Astrocyte (in vitro differentiated cells and primary cell): ENCODE measurements at places on chromosomes 7 and 10. TPM values are rescaled to one million over a fixed set of nuclear protein-coding genes. Genes with fewer than 3 reads are reported as not detected.

DNA sequence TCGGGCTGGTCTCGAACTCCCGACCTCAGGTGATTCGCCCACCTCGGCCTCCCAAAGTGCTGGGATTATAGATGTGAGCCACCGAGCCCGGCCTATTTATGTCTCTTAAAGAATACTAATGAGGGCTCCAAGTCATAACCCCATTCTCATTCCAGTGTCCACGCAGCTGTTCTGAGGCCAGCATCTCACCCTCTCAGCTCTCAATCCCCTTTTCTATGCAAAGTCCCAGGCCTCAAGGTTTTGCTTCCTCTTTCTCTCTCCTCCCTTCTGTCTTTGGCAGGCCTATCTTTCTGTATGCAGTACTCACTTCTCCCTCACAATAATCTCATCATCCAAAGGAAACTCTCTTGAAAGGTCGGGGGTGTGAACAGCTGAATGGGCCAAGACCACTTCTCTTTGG lies 28.0 kb upstream of the VSIR start:
- H3K4me1 ChIP-seq: no peaks in the 10 kb centered on the region
- peaks cover 15% of the 10 kb centered on the region for H3K27me3 ChIP-seq
- no peak overlapping the region for H3K27ac ChIP-seq
- no peak overlapping the region for H3K4me3 ChIP-seq
- H3K36me3 ChIP-seq: no peaks in the 10 kb centered on the region
- DNase-seq: no peak

DNA sequence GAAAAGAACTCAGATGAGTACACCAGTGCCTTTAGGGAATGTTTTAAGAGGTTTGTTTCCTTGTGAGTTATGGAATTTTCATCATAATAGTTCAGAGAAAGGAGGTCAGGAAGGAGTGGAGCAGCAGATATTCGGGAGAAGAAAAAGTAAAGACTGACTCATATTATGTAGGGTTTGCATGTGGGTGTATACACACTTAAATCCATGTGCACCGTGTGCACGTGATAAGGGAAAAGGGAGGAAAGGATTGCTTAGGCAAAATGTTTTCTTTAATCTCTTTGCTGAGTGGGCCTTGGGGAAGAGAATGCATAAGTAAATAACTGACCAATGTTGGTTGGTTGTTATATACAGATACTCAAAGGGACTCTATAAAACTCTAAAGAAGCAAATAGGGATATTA lies 30.2 kb downstream of the PLCE1 start:
- no peaks in the 10 kb centered on the region for H3K36me3 ChIP-seq
- peak; percentile 16 for DNase-seq
- no peak overlapping the region for H3K27ac ChIP-seq
- no peaks in the 10 kb centered on the region for H3K27me3 ChIP-seq
- H3K4me1 ChIP-seq: no peaks in the 10 kb centered on the region
- H3K4me3 ChIP-seq: no peak overlapping the region

GRCh38 chr10:99579971-99580370 lies 40.3 kb downstream of the SLC25A28 start:
- H3K4me3 ChIP-seq: no peak overlapping the region
- H3K36me3 ChIP-seq: no peaks in the 10 kb centered on the region
- peaks cover 10% of the 10 kb centered on the region for H3K27me3 ChIP-seq
- no peaks in the 10 kb centered on the region for H3K4me1 ChIP-seq
- H3K27ac ChIP-seq: no peak overlapping the region
- DNase-seq: no peak

DNA sequence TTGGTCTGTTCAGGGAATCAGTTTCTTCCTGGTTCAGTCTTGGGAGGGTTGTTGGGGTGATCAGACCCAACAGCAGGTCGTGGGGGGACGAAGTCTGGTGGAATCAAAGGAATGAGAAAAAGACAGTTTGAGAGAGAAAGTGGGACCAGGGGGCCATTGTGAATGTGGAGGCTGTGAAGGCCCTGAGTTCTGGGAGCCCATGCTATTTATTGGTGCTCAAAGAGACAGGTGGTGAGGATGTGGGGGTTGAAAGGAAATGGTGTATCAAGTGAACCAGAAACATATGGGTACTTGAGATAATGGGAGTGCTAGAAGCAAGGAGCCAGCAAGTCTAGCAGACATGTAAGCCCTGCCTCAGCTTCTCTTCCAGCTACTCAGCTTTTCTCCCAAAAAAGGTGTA lies 84.1 kb downstream of the CCSER2 start:
- DNase-seq: no peak
- H3K36me3 ChIP-seq: peaks cover 4% of the 10 kb centered on the region
- H3K4me1 ChIP-seq: no peaks in the 10 kb centered on the region
- H3K27ac ChIP-seq: no peak overlapping the region
- no peaks in the 10 kb centered on the region for H3K27me3 ChIP-seq

DNA sequence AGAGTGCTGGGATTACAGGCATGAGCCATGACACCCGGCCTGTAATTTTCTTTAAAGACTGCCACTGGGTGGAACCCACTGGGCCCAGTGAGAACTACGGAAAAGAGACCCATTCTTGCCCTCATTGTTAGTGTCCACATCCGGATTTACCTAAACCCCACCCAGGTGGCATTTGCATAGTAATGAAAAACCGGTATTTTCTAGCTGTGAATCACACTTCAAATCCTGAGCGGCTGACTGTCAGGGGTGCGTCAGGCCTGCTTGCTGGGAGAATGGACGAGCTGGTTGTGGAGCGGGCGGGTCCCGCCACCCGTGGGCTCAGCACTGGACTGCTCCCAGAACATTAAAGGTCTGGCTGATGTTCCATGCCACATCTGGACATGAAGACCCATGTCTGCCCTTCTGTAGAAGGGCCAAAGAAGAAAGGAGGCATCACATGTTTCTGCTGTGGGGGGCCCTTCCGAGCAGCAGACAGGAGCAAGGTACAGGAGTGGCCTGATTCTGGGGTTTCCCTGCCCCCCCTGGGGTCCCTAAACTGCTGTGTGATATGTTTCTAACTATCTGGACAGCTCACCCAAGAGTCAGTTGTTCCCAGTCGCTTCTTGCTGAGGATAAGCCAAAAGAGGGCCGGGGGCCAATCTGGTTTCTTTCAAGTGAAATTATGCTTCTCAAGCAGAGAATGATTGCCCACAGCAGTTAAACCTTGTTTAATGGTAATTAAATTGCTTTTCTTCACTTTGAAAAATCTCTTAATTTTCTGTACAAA lies 46.4 kb downstream of the KIAA1217 start:
- H3K27me3 ChIP-seq: no peaks in the 10 kb centered on the region
- peaks cover 26% of the 10 kb centered on the region for H3K4me1 ChIP-seq
- H3K27ac ChIP-seq: peak overlapping the region; percentile 85
- peak; percentile 61 for DNase-seq
- peak overlapping the region; percentile 34 for H3K4me3 ChIP-seq

- H3K4me3 ChIP-seq: no peak overlapping the region
- H3K27ac ChIP-seq: no peak overlapping the region
- no peak for DNase-seq
Observed at GRCh38 chr10:14586901-14587300, 187.8 kb downstream of the FAM107B start.

- H3K36me3 ChIP-seq: no peaks in the 10 kb centered on the region
- H3K4me1 ChIP-seq: no peaks in the 10 kb centered on the region
- H3K27ac ChIP-seq: no peak overlapping the region
- H3K27me3 ChIP-seq: no peaks in the 10 kb centered on the region
Observed at GRCh38 chr10:27618906-27619305, 114.8 kb downstream of the RAB18 start.

DNA sequence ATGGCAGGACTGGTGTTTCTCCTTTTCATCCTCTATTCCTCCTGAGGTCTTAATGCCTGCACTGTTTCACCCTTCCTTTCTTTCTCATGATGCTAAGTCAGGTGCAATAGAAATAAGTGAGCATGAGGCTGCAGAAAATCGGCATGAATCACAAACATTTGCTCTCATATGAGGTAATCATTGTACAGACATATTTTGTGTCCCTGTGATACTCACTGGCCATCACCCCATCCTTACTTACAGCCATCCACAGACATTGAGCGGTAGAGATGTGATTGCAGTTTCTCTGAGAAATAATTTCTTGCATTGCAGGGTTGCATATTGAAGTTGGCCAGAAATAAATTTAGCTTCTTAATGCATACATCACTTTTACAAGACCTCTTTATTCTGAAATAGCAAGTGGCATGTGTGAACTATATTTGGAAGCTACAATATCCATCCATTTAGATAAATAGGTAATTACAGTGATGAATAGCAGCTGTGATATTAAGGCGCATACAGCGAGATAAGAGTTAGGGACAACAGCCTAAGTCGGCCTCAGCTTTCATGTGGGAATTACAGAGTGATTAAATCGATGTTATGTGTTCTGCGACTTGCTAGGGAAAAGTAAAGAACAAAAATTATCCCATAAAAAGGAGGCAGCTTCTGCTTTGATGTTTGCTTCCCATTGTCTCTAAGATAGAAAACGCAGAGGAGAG lies 612.6 kb downstream of the SORCS3 start:
- H3K27me3 ChIP-seq: no peaks in the 10 kb centered on the region
- H3K4me1 ChIP-seq: no peaks in the 10 kb centered on the region
- no peak overlapping the region for H3K27ac ChIP-seq
- H3K4me3 ChIP-seq: no peak overlapping the region

DNA sequence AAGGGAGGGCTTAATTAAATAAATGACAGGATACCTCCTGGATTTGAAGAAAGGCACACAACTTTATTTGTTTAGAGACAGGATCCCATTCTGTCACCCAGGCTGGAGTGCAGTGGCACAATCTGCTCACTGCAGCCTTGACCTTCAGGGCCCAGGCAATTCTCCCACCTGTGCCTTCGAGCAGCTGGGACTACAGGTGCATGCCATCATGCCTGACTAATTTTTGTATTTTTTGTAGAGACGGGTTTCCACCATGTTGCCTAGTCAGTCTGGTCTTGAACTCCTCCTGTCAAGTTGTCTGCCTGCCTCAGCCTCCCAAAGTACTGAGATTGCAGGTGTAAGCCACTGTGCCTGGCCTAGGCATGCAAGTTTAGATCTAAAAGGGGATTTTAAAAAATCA lies 272.7 kb upstream of the MBL2 start:
- no peak overlapping the region for H3K27ac ChIP-seq
- no peak for DNase-seq
- no peaks in the 10 kb centered on the region for H3K36me3 ChIP-seq
- no peak overlapping the region for H3K4me3 ChIP-seq
- H3K27me3 ChIP-seq: no peaks in the 10 kb centered on the region

GRCh38 chr7:138072726-138073125 lies 3.5 kb upstream of the AKR1D1 start:
- H3K4me1 ChIP-seq: no peaks in the 10 kb centered on the region
- H3K36me3 ChIP-seq: no peaks in the 10 kb centered on the region
- no peak overlapping the region for H3K4me3 ChIP-seq
- no peak overlapping the region for H3K27ac ChIP-seq
- H3K27me3 ChIP-seq: no peaks in the 10 kb centered on the region

GRCh38 chr7:55975988-55976633 lies 11.7 kb downstream of the NIPSNAP2 start:
- no peak overlapping the region for H3K4me3 ChIP-seq
- no peak for DNase-seq
- H3K27ac ChIP-seq: no peak overlapping the region
- peaks cover 16% of the 10 kb centered on the region for H3K36me3 ChIP-seq
- peaks cover 8% of the 10 kb centered on the region for H3K4me1 ChIP-seq

The ABCB4 gene
- 0.36 and 0.48 TPM in 2 replicates for total RNA-seq

The HMX2 gene
- not detected in 2 replicates for total RNA-seq

The PPP1R17 gene
- not detected in 2 replicates for total RNA-seq

The AGR3 gene
- total RNA-seq: not detected in 2 replicates

The TMEM229A gene
- 0.09 TPM in 1 of 2 replicates, not detected in the other for total RNA-seq

The NANOS1 gene
- 3.0 and 4.7 TPM in 2 replicates for total RNA-seq

The PGAM2 gene
- 0.70 and 0.79 TPM in 2 replicates for total RNA-seq

The GPR26 gene
- total RNA-seq: 0.09 TPM in 1 of 2 replicates, not detected in the other

The LRRTM3 gene
- total RNA-seq: 0.09 TPM in 1 of 2 replicates, not detected in the other
